Stimulated activated CD4-positive, alpha-beta T cell treated with anti-CD3 and anti-CD28 coated beads, Interleukin-15, amount 100 ng/mL, for 1 hour (primary cell): ENCODE measurements at places on chromosomes 2 and 18.

- DNase-seq, result no peak
These were observed 20.8 kb upstream of the AGXT start for GRCh38 chr2:240847817-240848216.

DNA sequence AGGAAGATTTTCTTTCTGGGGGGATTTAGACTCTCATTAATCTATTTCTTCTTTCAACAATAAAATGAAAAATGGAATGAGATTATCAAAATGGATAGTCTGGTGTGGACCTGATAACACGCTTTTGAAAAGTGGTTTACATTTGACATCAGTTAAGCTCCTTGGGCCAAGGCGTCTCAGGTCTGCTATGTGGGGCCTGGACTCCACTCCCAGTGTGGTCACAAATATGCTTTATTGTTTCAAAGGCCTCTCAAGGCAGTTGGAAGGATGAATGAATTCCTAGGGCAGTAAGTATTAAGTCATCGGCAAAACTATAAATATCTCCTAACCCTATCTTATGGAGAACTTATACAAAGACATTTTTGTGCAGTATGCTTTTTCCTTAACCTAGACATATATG lies 74.5 kb downstream of the ETAA1 start:
- DNase-seq, result no peak

- no peak for DNase-seq
These were observed 132.6 kb downstream of the MAP2 start for GRCh38 chr2:209556354-209556961.

DNA sequence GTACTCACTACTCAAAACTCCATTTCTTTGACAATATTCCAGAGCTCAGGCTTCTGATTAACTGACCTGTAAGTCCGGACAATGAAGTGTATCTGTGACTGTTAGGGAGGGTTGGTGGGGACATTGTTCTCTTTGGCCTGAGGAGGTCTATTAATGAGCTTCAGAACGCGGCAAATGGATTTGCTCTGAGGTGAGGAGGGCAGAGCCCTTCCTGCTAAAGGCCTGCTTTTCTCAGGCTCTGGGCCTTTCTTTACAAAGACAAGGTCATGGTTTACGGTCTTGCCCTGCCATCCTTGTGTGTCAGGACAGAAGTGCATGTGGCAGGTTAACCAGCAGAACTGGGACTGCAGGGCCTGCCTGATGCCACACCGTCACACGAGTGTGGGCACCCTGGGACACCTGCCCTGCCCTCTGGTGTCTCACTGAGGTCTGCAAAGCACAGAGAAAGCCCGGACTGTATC lies 7.2 kb downstream of the ALKAL2 start:
- no peak for DNase-seq

GRCh38 chr2:204328373-204328772 lies 216.9 kb upstream of the PARD3B start:
- DNase-seq, result no peak

DNA sequence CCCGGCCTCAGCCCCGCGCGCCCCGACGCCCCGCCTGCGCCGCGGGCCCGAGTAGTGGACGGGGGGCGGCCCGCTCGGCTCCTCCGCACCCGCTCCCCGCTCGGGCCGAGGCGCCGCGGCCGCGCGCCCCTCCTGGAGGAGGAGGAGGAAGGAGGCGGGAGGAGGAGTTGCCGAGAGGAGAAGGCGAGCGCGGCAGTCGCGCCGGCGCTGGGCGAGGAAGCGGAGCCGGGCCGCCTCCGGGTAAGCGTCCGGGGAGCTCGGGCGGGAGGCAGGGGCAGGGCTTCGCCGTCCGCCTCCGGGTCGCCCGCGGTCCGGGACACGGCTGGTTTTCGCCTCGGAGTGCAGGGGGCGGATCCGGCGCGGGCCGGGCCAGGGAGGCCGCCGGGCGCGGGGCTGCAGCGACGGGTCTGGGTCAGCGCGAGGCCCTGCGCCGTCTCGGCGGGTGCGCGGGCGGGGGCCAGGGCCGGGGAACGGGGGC lies at the start of gene SOCS6:
Gene SOCS6, plus strand, starts transcription at position 195 of the 478 bp plus-strand sequence. CDS start 35,624 bp downstream, outside the sequence.
- DNase-seq, result peak; percentile 5

DNA sequence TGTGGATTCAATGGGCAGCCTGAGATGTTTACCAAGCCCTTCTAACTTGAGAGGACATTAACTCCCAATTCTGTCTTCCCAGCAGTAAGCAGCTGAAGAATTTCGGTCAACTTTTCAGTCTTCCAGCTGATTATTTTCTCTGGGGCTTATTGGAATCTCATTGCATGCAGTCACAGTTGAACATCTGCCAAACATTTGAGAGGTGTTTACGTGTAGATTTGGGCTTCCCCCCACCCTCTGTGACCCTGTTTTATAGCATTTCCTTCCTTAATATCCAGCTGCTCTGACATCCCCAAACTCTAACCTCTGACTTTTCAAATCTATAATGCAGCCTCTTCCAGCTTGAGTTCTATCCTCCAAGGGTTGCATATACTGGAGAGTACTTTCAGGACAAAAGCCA lies 16.5 kb upstream of the VIT start:
- DNase-seq, result no peak

DNA sequence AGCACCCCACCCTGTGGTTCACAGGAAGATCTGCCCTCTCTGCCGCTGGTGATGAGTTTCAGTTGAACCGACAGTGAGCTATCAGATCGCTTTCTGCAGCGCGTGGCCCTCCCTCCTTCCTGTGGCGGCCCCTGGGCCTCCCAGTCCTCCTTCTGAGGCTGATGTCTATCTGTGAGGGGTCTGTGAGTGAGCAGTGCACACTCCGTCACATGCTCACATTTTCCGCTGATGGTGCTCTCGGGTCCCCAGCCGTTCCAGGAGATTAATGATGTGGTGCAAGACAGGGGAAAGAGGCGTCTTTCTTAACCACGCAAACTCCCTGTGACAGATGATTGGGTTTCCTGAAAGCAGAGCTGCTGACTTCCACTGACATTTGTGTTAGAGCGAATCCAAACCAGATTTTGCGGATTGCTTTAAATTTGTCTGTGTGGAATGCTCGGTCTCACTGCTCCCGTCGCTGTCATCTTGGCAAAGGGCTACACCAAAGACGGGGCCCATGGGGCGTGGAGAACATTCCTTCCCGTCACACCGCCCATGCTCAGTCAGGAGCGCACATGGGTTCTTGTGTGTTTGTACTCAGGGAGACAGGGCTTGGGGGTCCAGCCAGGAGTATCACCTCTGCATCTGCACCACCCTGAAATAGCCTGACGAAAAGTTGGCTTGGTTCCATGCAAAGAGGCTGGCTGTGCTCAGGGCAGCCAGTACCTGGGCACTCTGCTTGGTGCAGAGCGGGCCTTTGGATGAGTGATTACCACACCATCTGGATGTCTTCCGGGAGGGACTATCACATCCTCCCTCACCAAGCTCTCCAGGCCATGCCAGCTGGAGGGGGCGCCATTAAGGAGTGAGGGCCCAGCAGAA lies 154.7 kb upstream of the HS6ST1 start:
- no peak for DNase-seq

DNA sequence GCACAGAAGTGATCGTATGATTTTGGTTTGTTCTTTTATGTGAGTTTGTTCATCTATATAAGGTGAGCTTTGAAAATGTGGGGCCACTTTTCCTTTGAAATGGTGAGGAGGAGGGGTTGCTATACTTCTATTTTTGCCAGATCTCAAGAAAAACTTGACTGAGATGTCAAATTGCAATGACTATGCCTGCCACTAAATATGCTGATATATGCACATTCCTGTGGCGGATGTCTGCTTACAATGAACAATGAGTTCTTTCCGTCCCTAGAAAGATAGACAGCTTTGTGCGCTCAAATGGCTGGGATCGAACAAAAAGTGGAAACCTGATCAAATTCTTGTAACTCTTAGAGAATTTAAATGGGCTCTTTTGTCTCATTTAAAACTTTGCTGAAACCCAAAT lies 28.7 kb downstream of the MYT1L start:
- DNase-seq, result no peak

DNA sequence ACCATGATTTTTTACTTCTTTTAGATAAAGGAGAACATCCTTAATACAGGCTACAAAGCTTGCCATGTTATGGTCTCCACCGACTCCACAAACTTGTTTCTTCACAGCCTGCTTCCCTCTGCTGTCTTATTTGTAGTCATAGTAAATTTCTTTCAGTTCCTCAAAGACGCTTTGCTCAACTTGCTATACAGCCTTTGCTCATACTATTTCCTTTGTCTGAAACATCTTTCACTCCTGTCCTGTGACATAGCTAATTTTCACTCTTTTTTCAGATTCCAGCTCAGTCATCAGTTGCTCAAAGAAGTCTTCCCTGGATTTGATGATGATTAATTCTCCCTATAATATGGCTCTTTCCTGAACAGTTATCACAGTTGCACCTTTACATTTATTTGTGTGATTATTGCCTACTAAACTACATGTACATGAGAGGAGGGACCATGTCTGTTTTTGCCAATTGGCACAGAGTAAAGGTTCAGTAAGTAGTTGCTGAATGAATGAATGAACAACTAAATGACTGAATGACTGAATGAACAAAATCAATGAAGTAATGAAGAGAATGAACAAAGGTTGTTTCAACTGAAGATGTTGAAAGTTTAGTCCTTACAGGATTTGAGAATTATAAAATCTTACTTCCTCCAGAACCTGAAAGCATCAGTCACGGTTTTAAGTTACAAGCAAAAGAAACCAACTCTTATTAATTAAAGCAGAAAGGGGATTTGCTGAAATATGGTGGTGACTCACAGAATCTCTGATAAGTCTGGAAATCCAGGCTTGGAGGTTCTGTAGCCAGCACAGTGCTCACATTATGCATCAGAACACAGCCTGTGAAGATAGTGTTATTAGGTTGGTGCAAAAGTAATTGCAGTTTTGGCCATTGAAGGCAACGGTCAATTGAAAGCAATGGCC lies 186.4 kb upstream of the FAM98A start:
- DNase-seq, result no peak

DNA sequence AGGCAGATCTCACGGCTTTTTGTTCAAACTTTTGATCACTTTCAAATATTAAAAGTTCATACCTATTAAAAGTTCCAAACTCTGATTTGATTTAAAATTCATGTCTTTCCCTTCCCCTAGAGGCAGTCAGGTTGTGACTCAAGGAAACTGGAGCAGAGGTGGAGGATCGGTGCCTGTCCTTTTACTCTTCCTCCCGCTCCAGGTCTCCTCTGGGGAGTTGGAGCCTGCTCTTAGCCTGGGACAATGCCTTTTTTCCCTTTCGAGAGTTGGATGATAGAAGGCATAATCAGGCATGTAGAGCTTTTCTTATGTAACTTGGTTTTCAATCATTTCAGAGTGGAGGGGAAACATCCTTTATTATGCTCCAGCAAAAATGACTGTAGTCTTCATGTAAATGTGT lies 1706.1 kb upstream of the CELF4 start:
- DNase-seq, result no peak

DNA sequence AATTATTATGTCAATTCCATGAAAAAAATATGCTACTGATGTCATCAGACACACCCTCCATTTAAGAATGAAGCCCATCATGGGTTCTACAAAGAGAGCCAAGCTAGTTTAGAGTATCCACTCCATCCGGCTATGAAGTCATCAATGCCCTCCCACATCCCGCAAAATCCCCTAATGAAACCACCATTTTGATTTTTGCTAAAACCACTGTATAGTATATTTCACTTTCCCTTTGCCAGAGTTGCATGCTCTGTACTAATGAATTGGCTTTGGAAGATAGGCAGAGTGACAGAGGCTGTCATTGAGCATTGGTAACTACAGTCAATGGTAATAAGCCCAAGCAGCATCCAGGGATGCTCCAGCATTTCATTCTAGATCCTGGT lies 118.6 kb downstream of the ANKRD44 start:
- DNase-seq, result no peak

- no peak for DNase-seq
These were observed 53.0 kb downstream of the BIN1 start for GRCh38 chr2:127053731-127054603.

- no peak for DNase-seq
These were observed 144.1 kb upstream of the CELF4 start for GRCh38 chr18:37709740-37710139.

DNA sequence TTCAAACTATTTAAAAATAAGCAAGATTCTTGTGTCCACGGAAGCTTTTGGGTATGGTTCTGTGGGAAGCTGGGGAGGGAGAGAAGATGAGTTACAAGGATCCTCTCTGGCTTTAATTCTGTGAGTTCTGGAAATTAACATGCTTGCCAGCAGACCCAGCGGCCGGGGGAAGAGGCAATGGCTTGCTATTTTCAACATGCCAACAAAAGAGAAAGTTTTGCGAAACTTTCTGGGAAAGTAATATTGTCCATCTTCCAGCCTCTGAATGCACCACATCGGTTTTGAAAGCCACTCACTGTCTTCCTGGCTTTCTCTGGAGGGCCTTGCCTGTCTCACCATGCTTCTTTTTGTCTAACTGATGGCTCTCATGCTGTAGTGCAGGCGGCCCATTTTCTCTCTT lies 85.7 kb downstream of the EN1 start:
- DNase-seq, result no peak

DNA sequence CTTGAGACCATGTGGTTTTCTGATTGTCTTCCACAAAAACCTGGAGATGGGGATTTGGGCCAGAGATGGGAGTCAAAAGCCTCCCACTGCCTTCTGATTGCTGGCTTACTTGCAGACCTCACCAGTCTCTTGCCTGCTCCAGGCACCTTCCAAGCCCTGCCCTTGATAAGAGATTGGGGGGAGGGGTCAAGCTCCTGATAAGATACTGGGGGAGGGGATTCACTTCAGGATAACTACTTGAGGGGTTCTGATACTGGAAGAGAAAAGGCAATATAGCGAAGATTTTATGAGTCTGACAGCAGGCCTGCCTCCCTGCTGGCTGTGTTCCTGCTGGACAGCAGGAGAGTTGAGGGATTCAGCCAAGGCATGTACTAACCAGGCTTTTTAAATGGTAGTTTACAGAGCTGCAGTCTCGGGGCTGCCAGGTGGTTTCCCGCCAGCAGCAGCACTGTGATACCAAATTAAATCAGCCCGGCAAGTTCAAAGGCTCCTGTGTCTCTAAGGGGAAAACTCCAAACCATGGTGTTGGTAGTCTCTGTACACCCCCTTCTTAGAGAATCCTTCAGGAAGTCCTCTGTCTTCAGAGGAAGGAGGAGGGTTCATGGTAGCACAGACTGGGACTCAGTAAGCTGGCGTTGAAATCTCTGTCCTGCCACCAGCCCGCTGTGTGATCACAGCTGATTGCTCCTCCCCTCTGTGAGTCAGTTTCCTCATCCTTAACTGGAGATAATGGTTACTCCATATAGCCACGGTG lies 58.3 kb downstream of the FBXO36 start:
- no peak for DNase-seq

DNA sequence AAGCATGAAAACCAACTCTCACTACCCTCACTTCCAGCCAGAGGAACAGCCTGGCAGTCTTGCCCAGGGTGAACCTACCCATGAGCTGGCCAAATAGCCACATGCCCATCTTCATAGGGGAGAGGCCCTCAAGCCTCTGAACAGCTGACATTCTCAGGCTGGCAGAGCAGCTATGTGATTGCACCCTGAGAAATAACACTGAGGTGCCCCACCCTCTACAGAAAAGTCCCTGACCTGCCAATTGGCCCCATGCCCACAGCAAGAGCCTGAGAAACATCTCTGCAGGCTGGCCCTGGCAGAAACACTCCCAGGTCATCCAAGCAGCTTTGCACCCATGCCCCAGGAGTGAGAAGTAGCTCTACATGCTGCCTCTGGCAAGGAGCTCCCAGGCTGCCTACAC lies 127.4 kb upstream of the OTX1 start:
- DNase-seq, result no peak

- DNase-seq, result no peak
These were observed 476.1 kb upstream of the SOX11 start for GRCh38 chr2:5215989-5216607.

- no peak for DNase-seq
These were observed 28.5 kb downstream of the STON1 start for GRCh38 chr2:48558456-48558855.

GRCh38 chr18:13223311-13224143 lies 5.0 kb downstream of the LDLRAD4 start:
- DNase-seq, result no peak
